Activated T-helper 2 cell treated with anti-CD3 and anti-CD28 coated beads, Interferon-gamma antibody, Interleukin-2, Interleukin-4, amounts not matched to agents 10 μg/mL and 5 μg/mL and 100 μg/mL, durations not matched to agents 14 hours and 24 hours and 36 hours (primary cell): ENCODE measurements at places on chromosomes 2 and 18. TPM values are rescaled to one million over a fixed set of nuclear protein-coding genes. Genes with fewer than 3 reads are reported as not detected.

Gene SLC14A1
- 5.6 and 6.0 TPM in 2 replicates for total RNA-seq

Gene GGCX
- total RNA-seq: 25.1 and 27.0 TPM in 2 replicates

Gene APOB
- total RNA-seq: not detected in 2 replicates

Gene C2orf15
- total RNA-seq: 0.16 TPM in 1 of 2 replicates, not detected in the other

Gene DPP4
- total RNA-seq: 65.8 and 67.0 TPM in 2 replicates

Gene MC5R
- total RNA-seq: not detected in 2 replicates

Gene TNFAIP6
- total RNA-seq: not detected in 2 replicates

Gene GAREM1
- total RNA-seq: not detected in 2 replicates

Gene DHRS9
- 3.3 and 3.6 TPM in 2 replicates for total RNA-seq

Gene FAP
- total RNA-seq: not detected in 2 replicates

Gene ORC4
- total RNA-seq: 25.4 and 31.2 TPM in 2 replicates

Gene IHH
- total RNA-seq: 0.09 TPM in 1 of 2 replicates, not detected in the other
